ENCODE measurements at places on chromosomes 7 and 10. TPM values are rescaled to one million over a fixed set of nuclear protein-coding genes. Genes with fewer than 3 reads are reported as not detected.

The PNLIPRP3 gene
- polyA plus RNA-seq, result not detected

The RNF32 gene
- polyA plus RNA-seq, result 1.4 TPM

The GTPBP10 gene
- polyA plus RNA-seq, result 49.1 TPM

DNA sequence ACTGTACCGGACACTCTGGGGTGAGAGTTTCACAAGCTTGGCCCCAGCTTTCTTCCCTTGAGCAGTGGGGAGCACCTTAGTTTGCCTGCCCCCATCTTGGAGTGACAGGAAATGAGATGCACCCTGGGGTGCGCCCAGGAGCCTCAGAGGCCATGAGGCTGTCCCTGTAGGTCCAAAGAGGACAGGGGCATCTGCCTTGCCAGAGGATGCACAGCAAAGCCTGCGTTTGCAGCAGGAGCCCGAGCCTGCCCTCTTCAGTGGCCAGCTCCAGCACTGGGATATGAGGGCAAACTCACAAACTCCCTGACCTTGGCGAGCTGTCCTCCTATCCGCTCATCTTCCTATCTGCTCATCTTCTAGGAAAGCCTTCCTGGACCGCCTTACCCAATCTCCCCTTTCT, 79.5 kb downstream of the PROSER2 start:
- no peak overlapping the region for H3K4me3 ChIP-seq
- no peak overlapping the region for H3K27ac ChIP-seq
- H3K4me1 ChIP-seq, result no peaks in the 10 kb centered on the region
- no peaks in the 10 kb centered on the region for H3K36me3 ChIP-seq

DNA sequence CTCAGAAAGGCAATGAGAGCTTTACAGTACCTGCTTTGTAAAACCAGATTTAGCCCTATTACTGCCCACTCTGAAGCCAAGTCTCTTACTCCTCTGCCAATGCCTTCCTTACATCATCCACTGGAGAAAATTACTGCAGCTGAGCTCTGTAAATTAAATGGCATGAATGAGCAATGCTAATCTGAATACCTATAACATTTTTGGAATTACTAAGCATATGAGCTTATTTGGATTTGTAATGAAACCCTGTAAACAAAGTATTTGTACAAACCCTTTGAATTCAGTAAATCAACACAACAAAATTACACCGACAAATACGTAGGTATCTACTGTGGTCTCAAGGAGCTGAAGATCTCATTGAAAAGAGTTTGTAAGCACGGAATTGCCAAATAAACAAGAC, 12.1 kb upstream of the CCNY start:
- no peak overlapping the region for H3K27ac ChIP-seq
- H3K27me3 ChIP-seq, result no peaks in the 10 kb centered on the region
- DNase-seq, result no peak

DNA sequence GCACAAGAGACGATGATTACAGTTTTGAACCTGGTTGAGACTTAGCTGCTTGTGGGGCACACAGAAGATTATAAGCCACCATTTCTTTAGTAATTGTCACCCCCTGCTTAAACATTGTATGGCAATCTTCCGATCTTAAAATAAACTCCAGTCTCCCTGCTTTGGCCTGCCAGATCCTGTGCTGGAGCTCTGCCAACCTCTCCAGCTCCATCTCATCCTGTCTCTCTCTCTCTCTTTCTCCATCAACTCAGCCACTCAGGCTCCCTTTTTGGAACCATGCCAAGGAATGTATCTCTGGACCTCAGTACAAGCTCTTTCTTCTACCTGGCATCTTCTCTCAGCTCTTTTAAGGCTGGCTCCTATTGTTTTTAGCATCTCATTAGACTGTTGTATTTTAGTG, 1053.2 kb downstream of the REEP3 start:
- no peaks in the 10 kb centered on the region for H3K27me3 ChIP-seq
- no peaks in the 10 kb centered on the region for H3K36me3 ChIP-seq
- H3K4me3 ChIP-seq, result no peak overlapping the region
- H3K27ac ChIP-seq, result no peak overlapping the region
- H3K4me1 ChIP-seq, result no peaks in the 10 kb centered on the region

GRCh38 chr10:97822261-97822687, 27.4 kb upstream of the GOLGA7B start:
- H3K4me1 ChIP-seq, result no peaks in the 10 kb centered on the region
- no peaks in the 10 kb centered on the region for H3K27me3 ChIP-seq
- no peaks in the 10 kb centered on the region for H3K36me3 ChIP-seq
- H3K27ac ChIP-seq, result no peak overlapping the region
- no peak for DNase-seq

DNA sequence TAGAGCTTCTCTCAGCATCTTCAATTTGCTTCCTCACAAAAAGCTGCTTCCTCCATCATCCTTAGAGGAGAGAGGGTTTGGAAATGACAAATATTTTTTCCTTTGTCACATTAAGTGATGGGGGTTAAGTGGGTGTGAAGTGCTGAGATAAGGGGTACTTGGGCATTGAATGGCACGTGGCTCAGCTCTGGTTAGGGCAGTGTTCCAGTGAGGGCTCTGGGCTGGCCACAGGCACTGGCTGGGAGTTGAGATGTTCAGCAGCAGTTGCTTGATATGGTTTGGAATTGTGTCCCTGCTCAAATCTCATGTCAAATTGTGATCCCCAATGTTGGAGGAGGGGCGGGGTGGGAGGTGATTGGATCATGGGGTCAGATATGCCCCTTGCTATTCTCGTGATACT, 33.7 kb upstream of the CHCHD3 start:
- no peak for DNase-seq
- no peaks in the 10 kb centered on the region for H3K27me3 ChIP-seq
- no peaks in the 10 kb centered on the region for H3K36me3 ChIP-seq
- no peak overlapping the region for H3K4me3 ChIP-seq
- H3K4me1 ChIP-seq, result no peaks in the 10 kb centered on the region

DNA sequence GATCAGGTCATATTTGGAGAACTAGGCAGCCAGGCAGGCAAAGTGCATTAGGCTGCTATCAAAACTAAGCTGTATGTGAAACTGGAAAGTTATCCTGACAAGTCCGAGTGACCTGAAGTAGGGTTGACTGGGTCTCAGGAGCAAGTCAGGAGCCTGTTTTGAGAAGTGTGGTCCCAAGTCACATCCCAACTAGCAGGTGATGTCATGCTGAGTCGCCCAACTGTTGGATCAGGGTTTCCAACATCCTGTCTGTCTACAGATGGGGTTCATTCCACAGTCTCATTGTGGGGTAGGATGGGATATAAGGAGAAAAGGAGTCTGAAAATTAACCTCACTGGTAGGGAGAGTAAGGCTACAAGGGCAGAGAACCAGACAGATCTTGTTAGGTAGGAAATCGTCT, 27.0 kb downstream of the SLC26A4 start:
- no peak overlapping the region for H3K27ac ChIP-seq
- no peak for DNase-seq
- no peaks in the 10 kb centered on the region for H3K36me3 ChIP-seq
- H3K4me3 ChIP-seq, result no peak overlapping the region
- H3K27me3 ChIP-seq, result no peaks in the 10 kb centered on the region
- peaks cover 6% of the 10 kb centered on the region for H3K4me1 ChIP-seq

DNA sequence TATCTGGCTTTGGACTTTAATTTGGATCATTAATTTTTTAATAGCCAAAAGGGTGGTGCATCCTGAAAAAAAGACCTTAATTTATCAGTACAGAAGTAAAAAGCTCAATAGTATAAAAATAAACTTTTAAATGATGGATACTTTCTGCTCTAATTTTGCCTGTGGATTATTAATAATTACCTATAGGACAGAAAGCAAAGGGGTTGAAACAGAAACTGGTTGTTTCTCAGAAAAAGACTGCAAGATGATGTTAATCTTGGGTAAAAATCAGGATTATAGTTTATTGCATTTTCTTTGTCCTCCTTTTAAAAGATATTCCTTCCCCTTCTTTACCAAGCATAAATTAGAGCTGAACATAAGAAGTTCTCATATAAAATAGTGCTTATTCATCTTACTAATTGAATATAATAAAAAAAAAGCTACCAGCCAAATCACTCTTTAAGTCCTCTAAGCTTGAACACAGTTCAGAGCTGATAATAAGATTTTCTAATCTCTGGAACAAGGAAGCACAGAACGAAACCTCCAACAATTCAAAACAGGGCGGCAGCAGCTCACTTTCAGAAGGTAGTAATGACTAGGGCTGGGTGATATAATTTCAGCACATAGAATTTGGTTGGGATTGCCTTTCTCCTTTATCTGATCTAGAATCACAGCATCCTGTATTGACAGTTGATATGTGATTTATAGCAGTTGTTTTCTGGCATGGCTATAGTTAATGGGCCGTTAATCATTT, 8.1 kb upstream of the GPR85 start:
- DNase-seq, result no peak
- H3K27me3 ChIP-seq, result peaks cover 2% of the 10 kb centered on the region
- no peak overlapping the region for H3K4me3 ChIP-seq
- no peak overlapping the region for H3K27ac ChIP-seq

DNA sequence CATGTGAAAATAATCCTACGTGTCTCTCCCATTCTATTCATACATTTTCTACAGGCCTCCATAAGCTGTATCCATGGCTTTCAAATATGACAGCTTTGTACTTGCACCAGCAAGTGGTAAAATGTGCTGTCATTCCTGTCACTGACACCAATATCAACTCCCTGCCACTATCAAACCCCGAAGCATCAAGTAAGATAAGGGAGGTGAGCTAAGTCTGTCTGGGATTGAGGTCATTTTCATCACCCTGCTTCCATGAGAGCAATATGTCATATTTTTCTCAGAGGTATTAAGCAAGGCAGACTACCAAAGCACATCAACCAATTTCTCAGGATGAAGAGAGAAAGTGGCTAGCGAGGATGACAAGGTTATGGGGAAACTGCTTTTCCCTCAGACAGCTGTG, 11.1 kb downstream of the GPR22 start:
- H3K27ac ChIP-seq, result no peak overlapping the region
- no peaks in the 10 kb centered on the region for H3K36me3 ChIP-seq
- H3K4me3 ChIP-seq, result no peak overlapping the region
- H3K4me1 ChIP-seq, result no peaks in the 10 kb centered on the region
- no peak for DNase-seq

DNA sequence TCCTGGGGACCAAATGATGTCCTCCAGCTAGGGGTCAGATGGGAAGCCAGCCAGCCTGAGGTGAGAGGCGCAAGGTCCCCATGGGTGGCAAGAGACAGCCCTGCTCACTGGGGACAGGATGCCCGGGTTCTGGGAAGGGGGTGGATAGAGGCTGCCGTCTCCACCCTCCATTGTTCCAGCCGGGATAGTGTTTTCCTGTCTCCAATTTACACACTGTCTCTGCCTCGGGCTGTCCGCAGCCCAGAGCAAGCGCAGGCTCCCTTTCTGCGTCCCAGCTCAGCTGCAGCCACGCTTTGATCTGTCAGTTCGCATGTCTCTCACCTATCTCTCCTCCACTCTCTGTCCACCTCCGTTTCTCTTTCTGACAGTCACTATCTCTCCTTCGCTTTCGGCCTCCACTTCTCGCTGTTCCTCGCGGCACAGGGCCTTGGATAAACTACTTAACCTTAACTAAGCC, 2.1 kb downstream of the EPHB4 start:
- no peak overlapping the region for H3K4me3 ChIP-seq
- H3K27ac ChIP-seq, result no peak overlapping the region
- no peaks in the 10 kb centered on the region for H3K36me3 ChIP-seq
- peaks cover 20% of the 10 kb centered on the region for H3K4me1 ChIP-seq
- no peak for DNase-seq

- H3K36me3 ChIP-seq, result no peaks in the 10 kb centered on the region
- no peak overlapping the region for H3K4me3 ChIP-seq
- no peak for DNase-seq
- H3K4me1 ChIP-seq, result no peaks in the 10 kb centered on the region
- no peak overlapping the region for H3K27ac ChIP-seq
- H3K27me3 ChIP-seq, result no peaks in the 10 kb centered on the region
Observed at GRCh38 chr7:117731455-117731854, 141.8 kb downstream of the CTTNBP2 start.

- no peaks in the 10 kb centered on the region for H3K4me1 ChIP-seq
- peaks cover 5% of the 10 kb centered on the region for H3K27me3 ChIP-seq
- no peak overlapping the region for H3K27ac ChIP-seq
- no peak for DNase-seq
Observed at GRCh38 chr10:84088626-84089025, 50.7 kb upstream of the GHITM start.

DNA sequence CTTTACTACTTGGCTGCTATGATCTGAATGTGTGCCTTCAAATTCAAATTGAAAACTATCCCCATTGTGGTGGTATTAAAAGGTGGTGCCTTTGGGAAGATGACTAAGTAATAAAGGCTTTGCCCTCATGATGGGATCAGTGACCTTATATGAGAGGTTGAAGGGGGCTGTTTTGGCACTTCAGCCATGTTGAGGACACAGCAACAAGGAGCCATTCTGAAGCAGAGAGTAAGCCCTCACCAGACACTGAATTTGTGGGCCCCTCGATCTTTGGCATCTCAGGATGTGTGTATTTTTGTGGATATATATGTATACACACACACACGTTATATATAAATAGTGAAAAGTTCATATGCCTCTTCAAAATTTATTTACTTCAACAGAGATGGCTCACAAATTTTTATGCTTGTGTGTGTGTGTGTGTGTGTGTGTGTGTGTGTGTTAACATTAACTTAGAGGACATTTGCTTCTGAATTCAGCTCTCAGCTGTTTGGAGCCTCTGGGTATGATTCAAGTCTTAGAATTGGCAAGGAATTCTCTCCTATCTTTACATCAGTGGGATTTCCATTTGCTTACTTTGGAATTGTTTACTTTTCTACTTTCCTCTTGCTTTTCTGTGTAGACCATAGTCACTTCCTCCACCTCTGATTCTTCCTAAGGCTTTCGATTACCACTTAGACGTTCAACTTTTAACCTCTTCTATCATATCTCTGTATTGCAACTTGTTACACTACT, 66.6 kb downstream of the MAGI2 start:
- H3K36me3 ChIP-seq, result no peaks in the 10 kb centered on the region
- H3K4me3 ChIP-seq, result no peak overlapping the region
- no peak overlapping the region for H3K27ac ChIP-seq
- H3K27me3 ChIP-seq, result no peaks in the 10 kb centered on the region

DNA sequence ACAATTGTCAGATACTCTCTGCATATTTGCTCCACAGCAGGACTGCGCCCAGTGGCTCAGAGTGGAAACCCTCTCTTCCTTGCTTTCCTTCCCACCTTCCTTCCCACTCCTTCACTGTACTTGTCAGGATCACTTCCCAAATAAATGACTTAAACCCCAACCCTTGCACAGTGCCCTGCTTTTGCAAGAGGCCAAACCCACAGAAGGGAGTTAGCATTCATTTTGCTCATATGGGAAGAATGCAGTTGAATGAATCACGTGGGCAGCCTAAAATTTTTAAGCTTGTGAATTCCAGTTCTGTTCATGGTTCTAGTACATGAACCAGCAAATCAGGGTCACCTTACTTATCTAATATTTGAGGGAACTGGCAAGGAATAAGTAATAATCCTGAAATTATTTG, 47.7 kb upstream of the SFMBT2 start:
- no peaks in the 10 kb centered on the region for H3K27me3 ChIP-seq
- H3K36me3 ChIP-seq, result no peaks in the 10 kb centered on the region
- H3K4me1 ChIP-seq, result no peaks in the 10 kb centered on the region
- DNase-seq, result no peak
- no peak overlapping the region for H3K4me3 ChIP-seq

DNA sequence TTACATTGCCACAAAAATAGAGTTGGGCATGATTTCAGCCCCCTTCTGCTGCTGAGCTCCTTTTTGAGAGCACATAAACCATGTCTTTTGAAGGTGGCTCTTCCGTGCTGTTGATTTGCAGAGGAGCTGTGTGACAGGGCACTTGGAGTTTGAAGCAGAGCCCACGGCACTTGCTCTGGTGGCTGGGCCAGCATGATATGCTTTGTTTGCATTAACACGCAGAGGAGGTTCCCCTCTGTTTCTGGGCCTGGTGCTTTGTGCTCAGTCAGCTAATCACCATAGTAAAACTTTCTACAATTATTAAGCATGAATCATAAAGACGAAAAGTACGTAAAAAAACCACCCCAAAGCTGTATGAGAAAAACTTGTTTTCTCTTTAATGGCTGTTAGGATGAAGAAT, 40.1 kb downstream of the RBM33 start:
- H3K27ac ChIP-seq, result no peak overlapping the region
- peaks cover 7% of the 10 kb centered on the region for H3K4me1 ChIP-seq
- DNase-seq, result no peak
- H3K36me3 ChIP-seq, result peaks cover 52% of the 10 kb centered on the region
- no peak overlapping the region for H3K4me3 ChIP-seq
